EH (cell line): ENCODE measurements at places on chromosomes 3 and 15.

DNA sequence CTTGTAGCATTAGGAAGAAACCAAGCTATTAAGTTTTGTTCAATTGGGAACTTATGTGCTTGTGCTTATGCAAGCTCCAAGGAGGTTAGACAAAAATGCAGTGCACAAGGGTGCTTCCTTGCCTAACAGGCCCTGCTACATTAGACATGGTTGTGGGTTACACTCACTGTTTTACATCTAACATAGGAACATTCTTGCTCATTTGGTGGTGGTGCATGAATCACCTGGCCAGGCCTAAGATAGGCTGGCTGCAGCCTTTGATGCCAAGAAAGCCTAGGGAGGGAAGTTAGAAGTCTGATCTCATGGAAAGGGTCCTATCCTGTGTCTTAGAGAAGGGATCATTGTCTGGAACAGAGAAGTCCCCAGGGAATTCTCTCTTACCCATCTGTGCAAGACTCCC is 43.5 kb downstream of the CA12 start:
- peak; percentile 68 for DNase-seq

- DNase-seq, result peak; percentile 71
Observed at GRCh38 chr15:79394231-79394630, 37.9 kb upstream of the MINAR1 start.

DNA sequence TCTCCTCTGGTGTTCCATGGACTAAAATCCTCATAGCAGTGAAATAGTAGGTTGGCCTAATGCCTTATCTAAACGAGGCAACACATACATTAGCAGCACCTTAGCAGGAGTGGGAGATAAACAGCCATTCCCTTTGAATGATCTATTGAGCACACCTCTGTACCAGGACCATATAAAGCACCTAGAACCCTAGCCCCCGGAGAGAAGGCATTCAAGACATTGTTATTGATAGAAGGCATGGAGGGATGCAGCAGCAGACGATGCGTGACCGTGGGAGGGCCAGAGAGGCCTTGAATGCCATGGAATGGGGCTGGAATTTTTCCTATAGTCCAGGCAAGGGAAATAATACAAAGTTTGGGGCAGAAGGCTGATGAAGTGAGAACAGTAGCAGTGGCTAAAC is 6.6 kb upstream of the SEMA5B start:
- no peak for DNase-seq

GRCh38 chr15:48638963-48639362 is 6.5 kb downstream of the FBN1 start:
- DNase-seq, result peak; percentile 58

DNA sequence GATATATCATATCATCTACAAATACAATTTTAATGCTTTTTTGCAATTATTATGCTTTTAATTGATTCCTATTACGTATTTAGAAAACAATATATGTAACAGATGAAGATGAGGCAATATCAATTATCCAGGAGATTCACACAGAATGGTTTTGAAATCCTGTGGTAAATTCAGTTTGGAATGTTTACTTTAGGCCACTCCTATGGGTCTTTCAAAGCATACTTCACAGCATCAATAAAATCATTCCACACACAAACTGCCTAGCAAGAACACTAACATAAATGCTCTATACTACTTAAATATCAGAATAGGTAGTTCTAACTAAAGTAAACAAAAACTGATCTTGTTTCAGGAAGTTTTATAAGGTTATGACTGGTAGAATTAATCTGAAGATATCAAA is 90.5 kb downstream of the FAM227B start:
- peak; percentile 28 for DNase-seq

- peak; percentile 50 for DNase-seq
Observed at GRCh38 chr3:135106445-135106844, 311.4 kb downstream of the EPHB1 start.

DNA sequence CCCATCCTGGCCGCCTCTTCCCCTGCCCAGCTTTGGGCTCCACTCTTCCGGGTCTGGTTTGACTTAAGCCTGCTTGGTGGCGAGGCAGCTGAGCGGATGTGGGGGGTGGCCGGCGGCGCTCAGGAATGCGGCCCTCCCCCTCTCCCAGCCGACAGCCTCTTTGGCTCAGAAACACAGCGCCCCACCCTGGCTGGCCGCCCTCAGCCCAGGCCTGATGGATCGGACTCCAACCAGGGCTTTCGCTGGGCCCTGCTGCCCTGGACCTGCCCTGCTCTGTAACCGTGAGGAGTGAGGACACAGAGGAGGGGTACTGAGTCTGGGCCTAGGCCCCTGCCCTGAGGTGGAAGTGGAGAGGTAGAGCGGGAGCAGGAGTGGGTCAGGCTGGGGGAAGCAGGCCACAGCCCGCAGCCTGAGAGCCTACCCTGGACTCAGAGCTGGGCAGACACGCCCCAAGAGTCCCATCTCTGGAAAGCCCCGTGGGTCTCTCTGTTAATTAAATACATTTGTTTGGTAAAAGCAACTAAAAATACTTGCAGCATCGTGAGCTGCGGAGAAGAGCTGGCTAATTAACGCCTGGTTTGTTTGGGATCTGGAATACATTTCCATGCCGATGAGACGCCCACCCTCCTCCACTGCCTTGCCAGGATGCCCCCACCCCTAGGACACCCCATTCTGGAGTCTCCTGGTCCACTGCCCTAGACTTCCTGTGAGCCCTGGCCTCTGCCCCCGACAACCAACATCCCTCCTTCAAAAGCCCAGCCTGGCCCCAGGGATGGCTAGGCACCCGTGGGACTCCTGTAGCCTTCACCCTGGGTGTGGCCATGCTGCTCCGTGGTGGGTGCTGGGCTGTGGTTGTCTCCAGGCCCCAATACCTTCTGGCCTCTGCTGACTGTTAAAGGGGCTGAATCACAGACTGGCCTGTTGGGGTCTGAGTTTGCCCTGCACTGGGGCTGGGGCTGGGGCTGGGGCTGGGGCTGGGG is 19.6 kb downstream of the PLXNA1 start:
- peak; percentile 96 for DNase-seq
